ENCODE measurements at places on chromosomes 5 and 9. TPM values are rescaled to one million over a fixed set of nuclear protein-coding genes. Genes with fewer than 3 reads are reported as not detected.

The HSPA9 gene
- 154 TPM for polyA plus RNA-seq

The MCIDAS gene
- polyA plus RNA-seq, result 0.42 TPM

The SLC34A1 gene
- polyA plus RNA-seq, result 0.02 TPM

The PMPCA gene
- polyA plus RNA-seq, result 69.4 TPM

The TAS2R1 gene
- not detected for polyA plus RNA-seq

The NR6A1 gene
- polyA plus RNA-seq, result 0.76 TPM

The PTGES gene
- polyA plus RNA-seq, result 59.6 TPM

The CYLC2 gene
- polyA plus RNA-seq, result not detected

The APBA1 gene
- polyA plus RNA-seq, result 0.46 TPM

The ERCC6L2 gene
- 16.4 TPM for polyA plus RNA-seq

The ADGRV1 gene
- polyA plus RNA-seq, result 0.02 TPM

GRCh38 chr5:79546782-79547428, 33.0 kb upstream of the HOMER1 start:
- DNase-seq, result no peak

- DNase-seq, result peak; percentile 37
Observed at GRCh38 chr5:79120221-79120620, 8.6 kb downstream of the BHMT start.

GRCh38 chr9:86856259-86856658, 91.0 kb downstream of the GAS1 start:
- DNase-seq, result no peak

DNA sequence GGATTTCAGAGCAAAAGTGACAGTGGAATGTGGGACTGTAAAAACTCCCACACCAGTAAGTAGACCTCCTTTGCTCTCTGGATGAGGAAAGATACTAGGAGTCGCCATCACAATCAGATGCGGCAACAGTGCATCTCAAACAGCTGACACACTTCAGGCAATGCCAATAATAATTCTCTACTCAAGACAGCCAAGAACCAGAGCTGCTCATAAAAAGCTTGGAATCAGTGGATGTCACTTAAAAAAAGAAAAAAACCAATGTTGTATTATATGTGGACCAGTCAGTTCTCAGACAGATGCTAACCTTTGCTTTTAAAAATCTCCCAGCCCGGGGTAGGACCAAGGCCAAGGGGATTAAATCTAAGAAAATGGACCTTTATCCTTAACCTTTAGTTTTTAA, 185.0 kb downstream of the GNA14 start:
- DNase-seq, result no peak

- DNase-seq, result no peak
Observed at GRCh38 chr5:133348406-133348805, 263.9 kb downstream of the FSTL4 start.

DNA sequence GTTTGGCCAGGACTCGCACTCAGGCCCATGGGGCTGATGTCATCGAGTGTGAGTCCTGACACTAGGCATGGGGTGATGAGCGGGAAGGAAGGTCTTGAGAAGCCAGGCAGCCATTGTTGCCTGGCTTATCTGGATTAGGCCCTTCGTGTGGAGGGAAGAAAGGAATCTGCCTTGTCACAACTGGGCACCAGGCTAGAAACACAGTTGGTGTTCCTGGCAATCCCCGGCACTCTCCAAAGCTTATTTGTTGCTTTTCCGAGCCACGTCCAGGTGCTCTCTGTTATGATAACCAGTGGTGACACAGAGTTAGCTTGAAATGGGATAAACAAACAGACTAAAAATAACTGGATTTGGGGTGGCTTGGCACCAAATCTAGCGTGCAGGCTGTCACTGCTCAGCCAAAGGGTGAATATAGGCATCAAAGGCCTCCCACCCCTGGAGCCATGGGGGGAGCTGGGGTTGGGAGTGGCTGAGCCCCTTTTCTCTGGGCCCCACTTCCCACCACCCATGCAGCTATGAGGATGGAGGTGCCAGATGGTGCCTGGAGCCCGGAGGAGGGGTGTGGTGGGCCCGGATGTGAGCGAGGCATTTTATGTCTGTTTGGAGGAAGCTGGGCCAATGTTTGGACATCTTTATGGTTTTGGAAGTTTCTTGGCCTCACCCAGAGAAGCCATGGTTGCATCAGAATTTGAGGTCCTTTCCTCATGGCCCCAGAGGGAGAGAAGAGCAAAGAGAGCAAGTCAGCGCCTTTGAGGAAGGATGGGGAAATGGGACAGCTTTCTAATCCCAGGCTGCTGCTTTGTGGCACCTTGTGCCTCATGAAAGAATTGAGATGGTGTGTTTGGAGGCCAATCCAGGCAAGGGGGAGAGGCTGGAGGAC, 98.0 kb upstream of the PITX1 start:
- no peak for DNase-seq

- DNase-seq, result peak; percentile 29
Observed at GRCh38 chr5:91419571-91420537, 36.7 kb upstream of the ARRDC3 start.

GRCh38 chr9:114592356-114592755, 4.8 kb downstream of the ATP6V1G1 start:
- peak; percentile 90 for DNase-seq

GRCh38 chr5:13932561-13932960, 11.9 kb downstream of the DNAH5 start:
- peak; percentile 95 for DNase-seq

GRCh38 chr5:94397508-94397907, 220.9 kb downstream of the KIAA0825 start:
- no peak for DNase-seq

DNA sequence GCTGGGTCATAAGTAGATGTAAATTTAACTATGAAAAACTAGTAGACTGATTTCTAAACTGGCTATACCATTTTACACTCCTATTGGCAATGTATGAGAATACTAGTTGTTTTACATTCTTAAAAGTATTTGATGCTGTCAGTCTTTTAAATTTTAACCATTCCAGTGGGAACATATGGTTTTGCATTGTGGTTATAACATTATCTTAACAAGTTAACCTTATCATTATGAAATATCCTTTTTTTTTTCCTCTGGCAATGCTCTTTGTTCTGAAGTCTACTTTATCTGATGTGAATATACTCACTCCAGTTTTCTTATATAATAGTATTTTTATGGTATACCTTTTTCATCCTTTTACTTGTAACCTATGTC, 548.9 kb upstream of the CLINT1 start:
- DNase-seq, result no peak

- no peak for DNase-seq
Observed at GRCh38 chr9:78311886-78312524, 15.1 kb downstream of the PSAT1 start.

DNA sequence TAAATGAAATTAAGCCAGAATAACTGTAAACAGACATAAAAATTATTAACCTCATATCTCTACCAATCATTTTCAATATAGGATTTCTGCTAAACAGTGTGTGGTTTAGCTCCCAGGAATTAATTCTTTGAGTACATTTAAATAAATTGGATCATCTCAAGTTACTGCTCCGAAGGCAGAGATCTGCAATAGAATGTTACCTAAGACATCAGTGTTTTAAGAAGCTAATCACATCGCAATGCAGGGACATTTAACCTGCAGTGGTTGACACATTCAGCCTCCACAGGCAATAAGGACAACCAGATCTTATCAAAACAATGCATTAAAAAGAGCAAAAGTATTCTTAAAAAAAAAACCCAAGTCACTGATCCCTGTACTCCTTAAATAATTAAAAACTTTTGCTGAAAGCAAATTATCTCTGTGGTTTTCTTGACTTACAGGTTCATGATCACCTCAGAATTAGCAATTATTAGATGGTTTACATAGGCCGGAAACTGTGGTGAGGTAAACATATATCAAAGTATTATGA, 45.7 kb downstream of the PRDM6 start:
- DNase-seq, result no peak

- no peak for DNase-seq
Observed at GRCh38 chr9:92289708-92290390, 3.6 kb downstream of the IARS1 start.

DNA sequence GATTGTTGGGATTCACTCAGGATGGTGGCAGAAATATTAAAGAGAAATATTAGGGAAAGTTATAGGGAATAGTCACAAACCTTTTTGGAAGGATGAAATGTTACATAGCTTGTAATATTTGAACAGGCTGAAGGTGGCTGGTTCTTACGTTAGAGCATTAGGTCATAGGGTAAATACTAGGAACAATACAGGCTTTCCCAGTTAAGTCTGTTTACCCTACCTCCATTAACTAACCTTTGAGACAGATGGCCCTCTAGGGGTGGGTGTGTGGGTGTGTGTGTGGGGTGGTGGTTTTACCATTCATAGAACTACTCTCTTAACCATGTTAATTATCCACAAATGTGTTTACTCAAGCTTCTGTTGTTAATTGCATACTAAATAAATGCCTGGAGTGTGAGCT, 94.3 kb upstream of the STK32A start:
- DNase-seq, result no peak

- no peak for DNase-seq
Observed at GRCh38 chr5:67077296-67077695, 119.3 kb downstream of the CD180 start.

DNA sequence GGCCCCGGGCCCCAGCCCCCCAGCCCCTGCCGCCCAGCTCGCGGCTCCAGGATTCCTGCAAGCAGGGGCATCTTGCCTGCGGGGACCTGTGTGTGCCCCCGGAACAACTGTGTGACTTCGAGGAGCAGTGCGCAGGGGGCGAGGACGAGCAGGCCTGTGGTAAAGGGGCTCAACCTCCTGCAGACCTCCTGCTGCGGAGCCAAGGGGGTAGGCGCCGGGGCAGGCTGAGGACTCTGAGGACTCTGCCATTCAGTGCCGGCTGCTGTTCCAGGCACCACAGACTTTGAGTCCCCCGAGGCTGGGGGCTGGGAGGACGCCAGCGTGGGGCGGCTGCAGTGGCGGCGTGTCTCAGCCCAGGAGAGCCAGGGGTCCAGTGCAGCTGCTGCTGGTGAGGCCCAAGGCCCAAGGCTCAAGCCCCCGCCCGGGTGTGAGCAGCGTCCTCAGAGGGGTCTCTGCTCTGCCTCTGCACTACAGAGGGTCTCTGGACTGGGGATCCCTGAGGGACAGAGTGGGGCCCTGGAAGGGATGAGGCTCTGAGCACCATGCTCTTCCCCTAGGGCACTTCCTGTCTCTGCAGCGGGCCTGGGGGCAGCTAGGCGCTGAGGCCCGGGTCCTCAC, 3.4 kb downstream of the MAMDC4 start:
- DNase-seq, result no peak

- no peak for DNase-seq
Observed at GRCh38 chr5:157166214-157167213, at the start of gene GARIN3. Gene GARIN3, minus strand, starts transcription at chr5:157166264. Its CDS starts 96 bp downstream, at chr5:157166168.

- DNase-seq, result no peak
Observed at GRCh38 chr5:30994176-30994575, 199.3 kb upstream of the CDH6 start.

GRCh38 chr5:169544264-169544950, 39.2 kb upstream of the SPDL1 start:
- DNase-seq, result no peak

DNA sequence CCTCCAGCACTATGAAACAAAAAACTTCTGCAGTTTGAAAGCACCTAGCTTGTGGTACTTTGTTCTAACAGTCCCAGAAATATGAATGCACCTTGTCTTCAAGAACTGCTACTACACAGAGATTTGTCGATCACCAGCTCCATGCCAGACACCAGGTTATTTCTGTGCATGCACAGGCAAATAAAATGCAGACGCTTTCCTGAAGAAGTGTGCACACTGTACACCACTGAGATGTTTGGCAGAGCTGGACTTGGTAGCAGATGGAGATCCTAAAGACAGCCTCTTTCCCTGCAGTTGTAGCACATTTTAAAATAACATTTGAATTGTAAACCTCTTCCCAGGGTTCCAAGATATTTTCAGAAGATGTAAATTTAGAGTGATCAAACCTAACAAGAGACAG, 730.0 kb downstream of the MTRR start:
- DNase-seq, result no peak

DNA sequence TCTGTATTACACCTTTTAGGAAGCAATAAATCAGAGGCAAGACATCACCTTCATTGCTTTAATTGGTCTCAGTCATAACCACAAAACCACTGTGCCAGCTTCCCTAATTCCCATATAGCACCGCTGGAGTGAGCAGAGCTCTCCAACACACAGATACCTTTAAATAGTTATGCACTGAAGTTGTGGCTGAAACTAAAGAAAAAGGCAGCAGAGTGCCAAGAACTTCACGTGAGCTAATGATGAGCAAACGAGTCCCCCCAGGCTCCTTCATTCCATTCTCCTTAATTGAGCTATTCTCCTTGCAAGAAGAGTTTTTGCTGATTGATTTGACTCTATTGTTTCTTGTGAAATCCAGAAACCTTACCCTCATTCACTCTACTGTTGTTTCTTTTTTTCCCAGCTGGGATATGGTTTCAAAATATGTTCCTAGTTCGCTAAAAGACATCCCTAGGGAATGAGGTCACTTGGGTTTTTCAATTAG, 501.5 kb downstream of the SPATA31D1 start:
- peak; percentile 96 for DNase-seq

GRCh38 chr9:86202338-86202882, 57.0 kb downstream of the C9orf153 start:
- DNase-seq, result peak; percentile 25

GRCh38 chr9:34493972-34494535, 28.7 kb downstream of the ENHO start:
- peak; percentile 19 for DNase-seq

DNA sequence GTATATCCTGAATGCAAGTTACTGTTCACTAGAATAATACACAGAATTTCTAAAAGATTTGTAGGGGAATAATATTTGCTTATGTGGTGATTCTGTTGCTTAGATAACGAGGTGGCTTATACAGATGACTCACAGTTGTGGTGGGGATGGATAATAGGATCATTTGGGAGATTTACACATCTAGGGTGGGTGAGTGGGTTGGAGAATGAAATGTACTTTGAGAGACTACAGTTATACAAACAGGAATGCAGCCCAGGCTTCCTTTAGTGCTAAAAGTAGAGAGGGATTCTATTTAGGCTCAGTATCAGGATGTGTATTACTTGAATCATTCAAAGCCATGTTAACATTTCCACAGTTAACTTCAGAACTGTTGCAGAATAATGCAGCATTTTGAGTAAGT, 1.8 kb downstream of the CTXN3 start:
- peak; percentile 67 for DNase-seq

- no peak for DNase-seq
Observed at GRCh38 chr5:126067404-126067803, 355.8 kb upstream of the GRAMD2B start.

DNA sequence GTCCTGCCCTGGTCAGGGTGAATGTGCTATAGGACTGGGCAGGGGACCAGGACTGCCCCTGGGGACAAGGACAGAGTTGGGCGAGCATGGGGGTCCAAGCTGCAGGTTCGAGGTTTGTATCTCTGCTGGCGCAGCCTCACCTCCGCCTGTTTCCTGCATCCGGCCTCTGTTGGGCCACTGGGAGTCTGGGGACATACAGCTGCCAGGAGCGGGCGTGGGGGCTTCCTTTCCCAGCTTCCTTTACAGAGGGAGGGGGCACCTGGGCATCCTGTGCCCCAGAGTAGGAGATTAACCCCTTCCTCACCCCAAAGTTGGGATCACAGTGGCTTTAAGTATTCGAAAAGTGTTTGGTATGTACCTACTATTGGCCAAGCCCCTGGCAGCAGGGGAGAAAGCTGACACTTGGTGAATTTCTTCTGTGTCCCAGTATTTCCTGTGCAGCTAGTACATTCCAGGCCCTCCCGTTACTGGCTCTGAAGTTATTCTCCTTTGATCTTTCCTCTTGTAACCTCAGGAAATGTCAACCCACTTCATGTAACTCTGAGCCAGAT, 19.0 kb downstream of the OLFML2A start:
- no peak for DNase-seq

Data from mammary epithelial cell (primary cell).